ENCODE measurements at places on chromosomes 7 and 10. TPM values are rescaled to one million over a fixed set of nuclear protein-coding genes. Genes with fewer than 3 reads are reported as not detected.

DNA sequence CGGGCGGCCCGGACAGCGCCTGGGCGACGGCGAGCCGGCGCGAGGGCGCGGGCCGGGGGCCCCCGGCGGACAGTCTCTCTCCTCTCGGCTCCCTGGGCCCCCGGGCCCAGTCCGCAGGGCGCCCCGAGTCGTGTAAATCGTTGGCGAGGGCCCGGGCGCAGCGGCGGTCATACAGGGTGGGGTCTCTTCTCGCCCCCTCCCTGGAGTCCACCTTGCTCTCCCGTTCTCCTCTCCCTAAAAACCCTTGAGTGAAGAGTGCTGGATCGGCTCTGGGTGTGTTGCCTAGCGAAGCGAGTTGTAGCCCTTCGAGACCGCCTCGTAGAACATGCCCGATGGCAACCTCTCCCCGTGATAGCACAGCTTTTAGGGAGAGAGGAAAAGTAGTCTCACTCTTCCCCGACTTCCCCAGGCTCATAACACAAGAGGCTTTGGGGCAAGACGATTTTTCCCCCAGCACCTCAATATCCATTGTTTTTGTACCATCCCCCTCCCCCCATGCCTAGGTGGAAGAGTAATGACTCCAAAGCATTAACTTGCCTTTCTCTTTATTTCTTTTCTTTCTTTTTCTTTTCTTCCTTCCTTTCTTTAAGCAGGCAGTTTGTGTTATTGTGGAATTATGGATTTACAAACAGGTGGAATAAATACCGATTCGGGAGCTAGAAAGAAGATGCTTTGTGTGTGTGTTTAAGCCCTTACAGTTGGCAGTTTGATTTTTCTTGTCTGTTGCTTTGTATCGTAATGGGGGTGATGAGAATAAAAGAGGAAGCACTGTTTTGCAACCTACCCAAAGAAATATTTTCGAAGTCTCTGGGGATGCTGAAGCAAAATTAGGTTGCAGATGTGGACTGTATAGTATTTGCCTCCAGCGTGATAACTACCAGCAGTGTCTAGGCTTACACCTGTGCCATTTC is 822 bp downstream of the SHOC2 start:
- no peaks in the 10 kb centered on the region for H3K27me3 ChIP-seq
- H3K36me3 ChIP-seq: no peaks in the 10 kb centered on the region
- peak; percentile 34 for DNase-seq
- peak overlapping the region; percentile 98 for H3K27ac ChIP-seq
- H3K4me3 ChIP-seq: peak overlapping the region; percentile 87
- peaks cover 43% of the 10 kb centered on the region for H3K4me1 ChIP-seq

GRCh38 chr10:28593811-28594210 is 60.9 kb downstream of the WAC start:
- peaks cover 43% of the 10 kb centered on the region for H3K36me3 ChIP-seq
- no peak overlapping the region for H3K27ac ChIP-seq
- no peaks in the 10 kb centered on the region for H3K27me3 ChIP-seq
- no peak overlapping the region for H3K4me3 ChIP-seq
- no peaks in the 10 kb centered on the region for H3K4me1 ChIP-seq

DNA sequence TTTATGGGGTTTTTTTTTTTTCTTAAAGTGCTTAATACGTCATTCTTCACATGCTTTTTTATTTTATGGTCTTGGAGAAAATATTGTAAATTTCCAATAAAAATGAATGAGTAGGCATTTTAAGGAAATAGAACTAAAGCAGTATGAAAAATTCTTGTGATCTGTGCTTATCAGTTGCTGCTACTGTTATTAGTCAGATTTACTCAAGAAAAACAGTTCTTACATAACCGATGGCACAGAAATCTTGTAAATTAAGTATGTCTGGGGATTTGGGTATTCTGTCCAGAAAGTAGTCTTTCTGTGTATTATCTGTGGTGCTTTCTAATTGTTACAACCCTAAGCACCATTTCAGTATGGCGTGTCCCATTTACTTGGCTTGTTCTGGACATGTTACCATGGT is 64.7 kb downstream of the LRGUK start:
- no peaks in the 10 kb centered on the region for H3K4me1 ChIP-seq
- H3K36me3 ChIP-seq: no peaks in the 10 kb centered on the region
- no peak overlapping the region for H3K27ac ChIP-seq
- H3K4me3 ChIP-seq: no peak overlapping the region
- no peaks in the 10 kb centered on the region for H3K27me3 ChIP-seq

GRCh38 chr7:4621396-4621795 is 60.7 kb upstream of the FOXK1 start:
- H3K27me3 ChIP-seq: no peaks in the 10 kb centered on the region
- no peak overlapping the region for H3K27ac ChIP-seq
- H3K4me3 ChIP-seq: no peak overlapping the region
- no peaks in the 10 kb centered on the region for H3K4me1 ChIP-seq
- no peak for DNase-seq

- H3K27ac ChIP-seq: peak overlapping the region; percentile 66
- H3K27me3 ChIP-seq: no peaks in the 10 kb centered on the region
- peaks cover 3% of the 10 kb centered on the region for H3K4me1 ChIP-seq
- no peak overlapping the region for H3K4me3 ChIP-seq
Measured at GRCh38 chr7:42014625-42015618, 222.1 kb downstream of the GLI3 start.

GRCh38 chr10:121741248-121741792 is 143.1 kb upstream of the FGFR2 start:
- no peak overlapping the region for H3K27ac ChIP-seq
- H3K4me1 ChIP-seq: no peaks in the 10 kb centered on the region
- peaks cover 3% of the 10 kb centered on the region for H3K27me3 ChIP-seq

GRCh38 chr7:21763818-21764217 is 181.9 kb downstream of the CDCA7L start:
- no peaks in the 10 kb centered on the region for H3K27me3 ChIP-seq
- H3K4me3 ChIP-seq: no peak overlapping the region
- H3K4me1 ChIP-seq: no peaks in the 10 kb centered on the region
- DNase-seq: no peak
- no peak overlapping the region for H3K27ac ChIP-seq
- H3K36me3 ChIP-seq: no peaks in the 10 kb centered on the region

- no peak overlapping the region for H3K27ac ChIP-seq
- peak; percentile 39 for DNase-seq
- no peak overlapping the region for H3K4me3 ChIP-seq
Measured at GRCh38 chr7:25069900-25070443, 55.1 kb downstream of the CYCS start.

GRCh38 chr7:139784648-139785047 is 6.8 kb upstream of the HIPK2 start:
- peaks cover 5% of the 10 kb centered on the region for H3K27me3 ChIP-seq
- no peak for DNase-seq
- H3K36me3 ChIP-seq: no peaks in the 10 kb centered on the region
- H3K4me1 ChIP-seq: no peaks in the 10 kb centered on the region

- H3K4me1 ChIP-seq: no peaks in the 10 kb centered on the region
- no peaks in the 10 kb centered on the region for H3K27me3 ChIP-seq
- no peak overlapping the region for H3K27ac ChIP-seq
- no peak for DNase-seq
- H3K36me3 ChIP-seq: no peaks in the 10 kb centered on the region
- no peak overlapping the region for H3K4me3 ChIP-seq
Measured at GRCh38 chr10:1206101-1206500, 149.9 kb downstream of the WDR37 start.

- peak overlapping the region; percentile 77 for H3K4me3 ChIP-seq
- H3K4me1 ChIP-seq: peaks cover 11% of the 10 kb centered on the region
- peak; percentile 21 for DNase-seq
- H3K27me3 ChIP-seq: peaks cover 18% of the 10 kb centered on the region
- peak overlapping the region; percentile 74 for H3K27ac ChIP-seq
Measured at GRCh38 chr10:90871279-90871765, 452 bp upstream of the RPP30 start.

- DNase-seq: peak; percentile 48
- peak within 1 kb of the TSS; percentile 22 for H3K4me3 ChIP-seq
Measured at GRCh38 chr10:69416695-69417094, at the start of gene TACR2. Gene TACR2 (minus strand): TSS chr10:69416918. CDS start chr10:69416323, 595 bp downstream.

GRCh38 chr10:48209241-48209640 is 65.3 kb downstream of the FRMPD2 start:
- no peak overlapping the region for H3K27ac ChIP-seq
- no peaks in the 10 kb centered on the region for H3K4me1 ChIP-seq
- H3K36me3 ChIP-seq: no peaks in the 10 kb centered on the region
- H3K4me3 ChIP-seq: no peak overlapping the region
- DNase-seq: no peak
- H3K27me3 ChIP-seq: no peaks in the 10 kb centered on the region

GRCh38 chr10:96587264-96588059 is 650 bp upstream of the TM9SF3 start:
- peaks cover 60% of the 10 kb centered on the region for H3K4me1 ChIP-seq
- H3K27ac ChIP-seq: peak overlapping the region; percentile 99
- DNase-seq: peak; percentile 70
- H3K4me3 ChIP-seq: peak overlapping the region; percentile 66
- H3K27me3 ChIP-seq: no peaks in the 10 kb centered on the region

DNA sequence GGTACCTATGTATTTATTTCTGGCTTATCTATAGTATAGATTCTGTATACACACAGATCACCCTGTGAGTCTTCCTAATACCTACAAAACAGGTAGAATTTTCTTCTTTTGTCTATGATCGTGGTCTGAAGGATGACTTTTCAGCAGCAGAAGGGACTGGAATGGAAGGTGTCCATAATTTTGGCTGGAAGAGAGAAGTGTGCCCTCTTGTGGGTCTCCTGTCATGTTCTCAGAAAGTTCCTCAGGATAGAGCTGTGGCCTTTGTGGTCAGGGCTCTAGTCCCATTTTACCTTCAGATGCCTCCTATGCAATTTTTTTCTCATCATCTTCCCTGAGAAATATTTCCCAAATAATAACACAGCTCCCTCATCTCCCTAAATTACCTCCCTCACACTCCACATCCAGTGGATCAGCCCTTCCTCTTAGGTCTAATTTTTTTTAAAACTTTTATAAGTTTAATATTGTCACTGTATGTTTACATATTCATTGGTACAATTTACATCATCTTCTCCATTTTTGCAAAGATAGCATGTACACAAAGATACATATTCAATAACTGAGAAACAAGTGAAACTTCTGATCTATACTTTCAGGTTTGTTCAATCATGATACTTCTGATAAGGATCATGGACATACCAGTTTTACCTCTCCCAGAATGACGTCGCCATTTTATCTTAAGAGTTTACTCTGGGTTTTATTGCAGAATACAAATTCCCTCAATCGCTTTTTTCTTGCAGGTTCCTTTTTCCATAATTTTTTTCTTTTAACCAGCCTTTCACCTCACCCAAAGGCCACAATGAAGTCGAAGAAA is 112.7 kb downstream of the REEP3 start:
- DNase-seq: no peak
- no peak overlapping the region for H3K27ac ChIP-seq
- no peaks in the 10 kb centered on the region for H3K27me3 ChIP-seq

DNA sequence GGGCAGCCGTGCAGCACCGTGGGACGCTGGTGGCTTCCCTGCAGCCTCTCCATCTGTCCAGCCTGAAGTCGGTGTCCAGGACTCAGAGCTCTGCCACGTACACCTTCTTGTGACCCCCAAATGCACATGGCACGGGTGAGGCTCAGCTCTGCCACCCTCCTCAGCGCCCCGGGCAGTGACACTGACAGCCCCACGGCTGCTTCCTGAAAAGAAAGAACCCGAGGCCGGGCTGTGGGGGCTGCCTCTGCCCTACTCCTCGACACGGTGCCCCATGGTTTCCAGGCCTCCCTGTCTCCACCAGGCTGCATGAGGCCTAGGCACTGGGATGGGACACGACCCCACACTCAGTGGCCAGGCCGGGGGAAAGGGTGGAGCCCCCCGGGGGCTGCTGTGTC is 13.7 kb downstream of the ADGRA1 start:
- H3K27ac ChIP-seq: no peak overlapping the region
- no peak for DNase-seq
- no peaks in the 10 kb centered on the region for H3K4me1 ChIP-seq
- no peak overlapping the region for H3K4me3 ChIP-seq
- peaks cover 46% of the 10 kb centered on the region for H3K27me3 ChIP-seq

GRCh38 chr7:2522780-2523433 is 3.3 kb downstream of the LFNG start:
- peak overlapping the region; percentile 91 for H3K27ac ChIP-seq
- peak; percentile 80 for DNase-seq
- H3K4me1 ChIP-seq: peaks cover 87% of the 10 kb centered on the region
- H3K27me3 ChIP-seq: peaks cover 15% of the 10 kb centered on the region

GRCh38 chr10:504121-504611 is 185.3 kb downstream of the DIP2C start:
- no peaks in the 10 kb centered on the region for H3K27me3 ChIP-seq
- no peak overlapping the region for H3K4me3 ChIP-seq
- H3K4me1 ChIP-seq: no peaks in the 10 kb centered on the region
- H3K36me3 ChIP-seq: no peaks in the 10 kb centered on the region
- no peak overlapping the region for H3K27ac ChIP-seq
- DNase-seq: no peak

GRCh38 chr7:50270531-50271018 is 33.9 kb upstream of the IKZF1 start:
- no peak overlapping the region for H3K4me3 ChIP-seq
- H3K27ac ChIP-seq: no peak overlapping the region

DNA sequence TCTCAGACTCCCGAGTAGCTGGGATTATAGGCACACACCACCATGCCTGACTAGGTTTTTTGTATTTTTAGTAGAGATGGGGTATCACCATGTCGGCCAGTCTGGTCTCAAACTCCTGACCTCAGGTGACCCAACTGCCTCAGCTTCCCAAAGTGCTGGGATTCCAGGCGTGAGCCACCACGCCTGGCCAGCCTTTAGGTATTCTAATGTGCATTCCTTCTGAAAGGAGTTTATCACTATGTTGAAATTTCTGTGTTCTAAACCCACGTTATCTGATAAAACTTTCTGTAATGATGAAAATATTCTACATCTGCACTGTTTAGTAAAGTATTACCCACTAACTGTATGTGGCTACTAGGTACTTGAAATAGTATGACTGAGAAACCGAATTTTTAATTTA is 110.6 kb upstream of the IMMP2L start:
- H3K4me1 ChIP-seq: no peaks in the 10 kb centered on the region
- H3K36me3 ChIP-seq: no peaks in the 10 kb centered on the region
- no peak overlapping the region for H3K27ac ChIP-seq
- no peak for DNase-seq

DNA sequence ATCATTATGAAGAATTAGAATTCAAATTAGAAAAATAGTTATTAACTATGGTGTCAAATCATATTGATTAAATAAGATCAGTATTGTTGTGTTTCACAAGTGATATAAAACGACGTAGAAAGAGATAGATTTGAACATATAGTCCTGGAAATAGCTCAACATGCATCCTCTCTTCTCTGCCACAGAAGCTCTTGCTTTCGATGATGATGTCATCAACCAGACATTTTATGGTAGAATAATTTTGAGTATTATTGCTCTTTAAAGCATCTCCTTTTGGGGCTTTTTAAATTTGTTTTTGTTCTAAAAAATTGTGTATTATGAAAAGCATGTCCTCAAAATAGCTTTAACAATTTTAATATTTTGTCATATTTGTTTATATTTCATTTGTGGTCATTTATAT is 95.0 kb downstream of the DGKB start:
- no peak for DNase-seq
- H3K27me3 ChIP-seq: no peaks in the 10 kb centered on the region
- H3K36me3 ChIP-seq: no peaks in the 10 kb centered on the region
- no peaks in the 10 kb centered on the region for H3K4me1 ChIP-seq
- no peak overlapping the region for H3K4me3 ChIP-seq

Gene ZDHHC4
- 10.1 TPM for total RNA-seq

Gene TDRD1
- total RNA-seq: not detected

Gene FOXP2
- total RNA-seq: 23.0 TPM

Gene TLX1
- total RNA-seq: 0.14 TPM

Gene RBP3
- total RNA-seq: not detected

Gene ITGB8
- total RNA-seq: 8.2 TPM

Gene CAV2
- 15.7 TPM for total RNA-seq

Gene STAM
- 18.4 TPM for total RNA-seq

Measured in transverse colon (tissue), 4 donors.